Fibroblast of lung (primary cell): ENCODE measurements at places on chromosomes 6 and 20.

DNA sequence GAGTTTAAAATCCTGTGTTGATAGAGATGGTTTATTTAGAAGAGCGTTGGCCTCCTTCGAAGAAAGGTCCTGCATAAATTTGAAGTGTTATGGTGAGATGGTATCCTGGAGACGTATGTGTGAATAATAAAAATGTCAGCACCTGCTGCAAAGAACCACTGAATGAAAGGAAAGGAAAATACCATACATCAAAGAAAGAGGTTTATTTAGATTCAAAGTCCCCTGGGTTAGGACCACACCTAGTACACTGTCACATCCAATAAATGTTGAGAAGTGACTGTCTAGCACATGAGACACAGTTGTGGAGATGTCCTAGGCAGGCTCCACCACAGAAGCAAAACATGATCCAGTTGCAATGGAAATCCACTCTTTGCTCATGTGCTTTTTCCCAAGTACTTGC, 214.7 kb downstream of the PAX1 start:
- H3K36me3 ChIP-seq, result no peaks in the 10 kb centered on the region
- H3K27me3 ChIP-seq, result no peaks in the 10 kb centered on the region
- H3K27ac ChIP-seq, result no peak overlapping the region
- H3K4me3 ChIP-seq, result no peak overlapping the region

- H3K4me3 ChIP-seq, result no peak overlapping the region
- no peaks in the 10 kb centered on the region for H3K27me3 ChIP-seq
- no peaks in the 10 kb centered on the region for H3K4me1 ChIP-seq
- DNase-seq, result no peak
Measured at GRCh38 chr6:120056085-120056484, 706.5 kb upstream of the MAN1A1 start.

- no peak within 1 kb of the TSS for H3K4me3 ChIP-seq
- no peaks in the 10 kb centered on the region for H3K36me3 ChIP-seq
- DNase-seq, result no peak
- H3K4me1 ChIP-seq, result peaks cover 2% of the 10 kb centered on the region
- H3K27me3 ChIP-seq, result peaks cover 22% of the 10 kb centered on the region
Measured at GRCh38 chr6:34465531-34466241, at the start of gene PACSIN1. Gene PACSIN1 (plus strand): TSS chr6:34466076. CDS start chr6:34526306, 60,230 bp downstream.

GRCh38 chr6:69895396-69895795, 29.0 kb downstream of the COL19A1 start:
- H3K4me1 ChIP-seq, result no peaks in the 10 kb centered on the region
- no peaks in the 10 kb centered on the region for H3K36me3 ChIP-seq
- H3K4me3 ChIP-seq, result no peak overlapping the region

GRCh38 chr6:167855825-167856425, 29.2 kb downstream of the AFDN start:
- H3K4me3 ChIP-seq, result peak overlapping the region; percentile 15
- DNase-seq, result peak; percentile 98
- no peaks in the 10 kb centered on the region for H3K36me3 ChIP-seq
- peaks cover 15% of the 10 kb centered on the region for H3K4me1 ChIP-seq
- H3K27me3 ChIP-seq, result no peaks in the 10 kb centered on the region

- no peak overlapping the region for H3K27ac ChIP-seq
- no peaks in the 10 kb centered on the region for H3K27me3 ChIP-seq
- H3K4me1 ChIP-seq, result peaks cover 3% of the 10 kb centered on the region
Measured at GRCh38 chr6:87736809-87737540, 34.9 kb upstream of the AKIRIN2 start.
